Mesendoderm (in vitro differentiated cells): ENCODE measurements at places on chromosomes 16 and 17.
A peak's percentile ranks its signal among the peaks of the same experiment; 100 is the strongest.

DNA sequence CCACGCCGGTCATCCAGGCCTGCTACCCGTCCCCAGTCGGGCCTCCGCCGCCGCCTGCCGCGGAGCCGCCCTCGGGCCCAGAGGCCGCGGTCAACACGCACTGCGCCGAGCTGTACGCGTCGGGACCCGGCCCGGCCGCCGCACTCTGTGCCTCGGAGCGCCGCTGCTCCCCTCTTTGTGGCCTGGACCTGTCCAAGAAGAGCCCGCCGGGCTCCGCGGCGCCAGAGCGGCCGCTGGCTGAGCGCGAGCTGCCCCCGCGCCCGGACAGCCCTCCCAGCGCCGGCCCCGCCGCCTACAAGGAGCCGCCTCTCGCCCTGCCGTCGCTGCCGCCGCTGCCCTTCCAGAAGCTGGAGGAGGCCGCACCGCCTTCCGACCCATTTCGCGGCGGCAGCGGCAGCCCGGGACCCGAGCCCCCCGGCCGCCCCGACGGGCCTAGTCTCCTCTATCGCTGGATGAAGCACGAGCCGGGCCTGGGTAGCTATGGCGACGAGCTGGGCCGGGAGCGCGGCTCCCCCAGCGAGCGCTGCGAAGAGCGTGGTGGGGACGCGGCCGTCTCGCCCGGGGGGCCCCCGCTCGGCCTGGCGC is 2.4 kb downstream of the HIC1 start:
- H3K4me1 ChIP-seq: no peaks in the 10 kb centered on the region
- peak; percentile 37 for DNase-seq
- H3K27me3 ChIP-seq: peaks cover 41% of the 10 kb centered on the region
- H3K4me3 ChIP-seq: no peak overlapping the region
- H3K27ac ChIP-seq: no peak overlapping the region

DNA sequence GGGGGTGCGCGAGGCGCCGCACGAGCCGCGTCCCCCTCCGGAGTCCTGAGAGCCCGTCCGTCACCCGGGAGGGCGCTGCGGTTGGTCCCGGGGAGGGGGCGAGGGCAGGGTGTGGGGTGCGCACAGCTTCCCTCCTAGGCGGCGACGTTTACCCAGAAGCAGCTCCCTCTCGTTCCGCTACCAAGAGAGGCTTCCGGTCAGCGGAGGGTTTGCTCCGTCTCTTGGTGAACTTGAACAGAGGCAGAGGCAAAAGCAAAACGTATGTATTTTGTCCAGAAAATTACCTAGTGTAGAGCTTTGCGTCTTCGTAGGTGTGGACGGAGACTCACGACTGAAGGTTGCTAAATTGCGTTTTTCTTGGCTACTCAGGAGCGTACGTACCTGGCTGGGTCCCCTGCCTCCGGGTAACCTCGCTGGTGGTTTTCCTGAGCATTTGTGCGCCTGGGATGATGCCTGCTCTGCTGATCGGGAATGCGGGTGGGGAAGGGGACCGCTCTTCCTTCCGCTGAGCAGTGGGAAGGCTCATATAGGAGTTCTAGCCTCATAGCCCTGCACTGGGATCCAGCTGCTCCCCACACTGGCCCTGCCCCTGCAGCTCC is 833 bp downstream of the WSCD1 start:
- no peak overlapping the region for H3K27ac ChIP-seq
- DNase-seq: peak; percentile 27
- H3K27me3 ChIP-seq: no peaks in the 10 kb centered on the region
- H3K4me3 ChIP-seq: peak overlapping the region; percentile 30
- no peaks in the 10 kb centered on the region for H3K36me3 ChIP-seq
- H3K4me1 ChIP-seq: no peaks in the 10 kb centered on the region

DNA sequence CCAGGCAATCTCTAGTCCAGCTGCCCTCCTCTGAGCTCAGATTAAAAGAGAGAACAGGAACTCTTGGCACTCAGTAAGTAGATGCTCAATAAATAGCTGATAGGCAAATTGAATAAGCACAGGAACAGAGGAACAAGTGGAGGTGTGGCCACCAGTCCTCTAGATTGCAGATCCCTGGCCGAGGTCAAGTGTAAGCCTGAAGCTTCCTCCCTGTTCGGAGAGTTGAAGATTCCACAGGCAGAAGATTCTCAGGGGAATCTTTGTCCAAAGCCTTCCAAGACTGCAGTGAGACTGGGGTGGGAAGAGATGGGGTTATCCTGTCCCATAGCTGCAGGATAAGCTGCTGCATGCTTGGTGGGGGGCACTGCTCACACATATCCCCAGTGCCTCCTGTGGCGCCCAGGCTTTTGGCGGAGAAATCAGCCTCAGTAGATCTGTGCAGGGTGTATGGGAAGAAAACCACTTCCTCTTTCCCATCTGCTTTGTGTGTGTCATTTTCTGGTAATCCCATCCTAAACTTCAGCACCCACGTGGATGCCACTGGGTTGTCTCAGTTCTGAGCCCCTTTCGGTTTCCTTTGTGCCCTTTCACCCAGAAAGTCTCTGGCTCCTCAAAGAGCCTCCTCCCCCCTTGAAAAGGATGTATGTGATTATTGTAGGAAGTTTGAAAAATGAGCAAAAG is 12.1 kb downstream of the CD300A start:
- no peaks in the 10 kb centered on the region for H3K4me1 ChIP-seq
- no peak overlapping the region for H3K27ac ChIP-seq
- no peak overlapping the region for H3K4me3 ChIP-seq
- no peaks in the 10 kb centered on the region for H3K36me3 ChIP-seq
- H3K27me3 ChIP-seq: no peaks in the 10 kb centered on the region

GRCh38 chr17:41082626-41083025 is 1.3 kb upstream of the KRTAP4-7 start:
- H3K36me3 ChIP-seq: no peaks in the 10 kb centered on the region
- no peak for DNase-seq
- H3K27ac ChIP-seq: no peak overlapping the region
- H3K4me1 ChIP-seq: no peaks in the 10 kb centered on the region
- no peak overlapping the region for H3K4me3 ChIP-seq
- H3K27me3 ChIP-seq: no peaks in the 10 kb centered on the region

GRCh38 chr17:6534846-6535514 is 21.4 kb downstream of the PITPNM3 start:
- DNase-seq: no peak
- H3K36me3 ChIP-seq: no peaks in the 10 kb centered on the region
- no peaks in the 10 kb centered on the region for H3K4me1 ChIP-seq

GRCh38 chr16:87531418-87531817 is 38.6 kb upstream of the ZCCHC14 start:
- no peak for DNase-seq
- H3K36me3 ChIP-seq: no peaks in the 10 kb centered on the region
- no peak overlapping the region for H3K4me3 ChIP-seq
- no peaks in the 10 kb centered on the region for H3K4me1 ChIP-seq
- no peak overlapping the region for H3K27ac ChIP-seq

DNA sequence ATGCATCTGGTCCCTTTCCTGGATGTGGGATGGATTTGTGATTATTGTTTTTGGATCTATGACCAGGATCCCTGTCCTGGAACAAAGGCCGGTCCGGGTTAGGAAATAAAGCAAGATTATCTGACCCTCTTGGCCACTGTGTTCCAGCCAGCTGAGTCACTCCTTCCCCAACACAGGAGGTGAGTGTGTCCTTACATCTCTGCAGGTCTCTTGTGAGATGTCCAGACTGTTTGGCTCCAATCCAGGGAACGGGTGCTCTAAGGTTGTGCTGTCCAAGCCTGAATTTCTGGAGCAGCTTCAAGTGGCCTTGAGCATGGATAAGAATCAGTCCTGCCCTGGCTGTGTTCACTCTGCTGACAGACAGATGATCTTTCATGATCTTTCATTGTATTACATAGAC is 136.5 kb upstream of the CCL2 start:
- no peaks in the 10 kb centered on the region for H3K36me3 ChIP-seq
- no peaks in the 10 kb centered on the region for H3K4me1 ChIP-seq
- no peak overlapping the region for H3K27ac ChIP-seq
- no peak overlapping the region for H3K4me3 ChIP-seq
- no peak for DNase-seq
- no peaks in the 10 kb centered on the region for H3K27me3 ChIP-seq

DNA sequence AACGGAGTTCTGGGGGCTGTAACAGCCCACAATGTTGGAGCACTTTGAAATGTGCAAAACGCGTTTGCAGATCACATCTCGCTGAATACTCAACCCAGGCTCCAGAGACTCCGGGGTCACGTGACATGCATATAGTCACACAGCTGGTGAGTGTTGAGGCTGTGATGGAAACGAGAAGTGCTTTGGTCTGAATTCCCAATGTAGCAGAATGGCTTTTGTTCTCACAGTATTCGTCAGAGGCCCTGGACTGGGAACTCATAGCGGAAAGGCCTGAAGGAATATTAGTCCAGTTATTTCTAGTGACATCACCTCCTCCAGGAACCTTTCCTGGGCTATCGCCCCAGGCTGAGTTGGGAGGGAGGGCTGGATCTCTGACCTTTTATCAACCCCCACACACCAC is 95.8 kb upstream of the CRHR1 start:
- DNase-seq: no peak
- H3K36me3 ChIP-seq: no peaks in the 10 kb centered on the region
- H3K4me3 ChIP-seq: no peak overlapping the region
- H3K27me3 ChIP-seq: no peaks in the 10 kb centered on the region
- H3K4me1 ChIP-seq: no peaks in the 10 kb centered on the region

DNA sequence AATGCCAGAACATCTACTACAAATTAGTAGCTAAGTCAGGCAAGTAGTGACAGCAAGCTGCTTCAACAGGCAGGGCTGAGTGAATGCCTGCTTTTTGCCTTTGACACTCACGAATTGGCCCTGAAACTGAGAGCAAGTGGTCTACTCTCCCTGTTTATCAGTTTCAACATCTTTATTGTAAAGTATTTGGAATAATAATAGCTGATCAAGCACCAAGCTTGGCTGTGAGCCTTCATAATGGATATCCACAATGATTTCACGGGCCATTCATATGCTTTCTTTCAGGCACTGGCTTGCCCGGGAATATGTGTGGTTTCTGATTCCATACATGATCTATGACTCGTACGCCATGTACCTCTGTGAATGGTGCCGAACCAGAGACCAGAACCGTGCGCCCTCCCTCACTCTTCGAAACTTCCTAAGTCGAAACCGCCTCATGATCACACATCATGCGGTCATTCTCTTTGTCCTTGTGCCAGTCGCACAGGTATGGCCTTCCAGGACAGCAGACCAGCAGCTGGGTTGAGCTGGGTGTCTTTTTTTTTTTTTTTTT is 5.2 kb downstream of the TLCD3A start:
- DNase-seq: no peak
- H3K4me1 ChIP-seq: peaks cover 4% of the 10 kb centered on the region
- no peak overlapping the region for H3K27ac ChIP-seq
- peaks cover 9% of the 10 kb centered on the region for H3K36me3 ChIP-seq
- H3K27me3 ChIP-seq: no peaks in the 10 kb centered on the region
- H3K4me3 ChIP-seq: no peak overlapping the region

GRCh38 chr16:50762241-50762640 is 20.4 kb downstream of the CYLD start:
- H3K27ac ChIP-seq: no peak overlapping the region
- H3K4me3 ChIP-seq: no peak overlapping the region
- no peaks in the 10 kb centered on the region for H3K4me1 ChIP-seq
- no peak for DNase-seq
- no peaks in the 10 kb centered on the region for H3K27me3 ChIP-seq
- H3K36me3 ChIP-seq: no peaks in the 10 kb centered on the region
